ENCODE measurements at places on chromosomes 4 and X. TPM values are rescaled to one million over a fixed set of nuclear protein-coding genes. Genes with fewer than 3 reads are reported as not detected.

MAGEA9B gene
- total RNA-seq = not detected

DNA sequence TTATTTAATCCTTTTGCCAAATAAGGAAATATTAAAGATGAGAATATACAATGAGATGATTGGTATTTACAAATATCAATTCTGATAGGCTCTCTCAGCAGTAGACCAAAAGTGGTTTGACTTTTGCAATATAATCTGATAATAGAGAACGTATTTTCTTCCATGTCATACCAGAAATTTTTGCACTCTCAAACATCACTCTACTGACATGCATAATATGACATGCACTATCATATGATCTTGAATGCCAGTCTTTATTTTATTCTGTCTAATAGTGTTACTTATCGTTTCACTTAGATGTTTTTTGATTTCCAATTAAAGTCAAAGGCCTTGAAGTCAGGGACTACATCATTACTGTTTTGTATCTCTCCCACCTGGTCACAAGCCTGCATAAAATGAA is 259.2 kb downstream of the PCDH7 start:
- DNase-seq = no peak

CHRNA9 gene
- not detected for total RNA-seq

DNA sequence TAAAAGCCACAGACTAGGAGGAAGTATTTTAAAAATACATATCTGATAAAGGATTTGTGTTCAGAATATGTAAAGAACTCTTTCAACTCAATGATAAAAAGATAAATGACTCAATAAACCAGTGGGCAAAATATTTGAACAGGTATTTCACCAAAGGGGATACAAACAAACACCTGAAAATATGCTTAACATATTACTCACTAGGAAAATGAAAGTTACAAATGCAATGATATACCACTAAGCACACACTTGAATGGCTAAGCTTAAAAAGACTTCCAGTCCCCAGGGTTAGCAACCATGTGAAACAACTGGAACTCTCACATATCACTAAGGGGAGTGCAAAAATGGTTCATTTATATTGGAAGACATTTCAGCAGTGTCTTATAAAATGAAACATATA is 131.6 kb downstream of the SLIT2 start:
- no peak for DNase-seq

DNA sequence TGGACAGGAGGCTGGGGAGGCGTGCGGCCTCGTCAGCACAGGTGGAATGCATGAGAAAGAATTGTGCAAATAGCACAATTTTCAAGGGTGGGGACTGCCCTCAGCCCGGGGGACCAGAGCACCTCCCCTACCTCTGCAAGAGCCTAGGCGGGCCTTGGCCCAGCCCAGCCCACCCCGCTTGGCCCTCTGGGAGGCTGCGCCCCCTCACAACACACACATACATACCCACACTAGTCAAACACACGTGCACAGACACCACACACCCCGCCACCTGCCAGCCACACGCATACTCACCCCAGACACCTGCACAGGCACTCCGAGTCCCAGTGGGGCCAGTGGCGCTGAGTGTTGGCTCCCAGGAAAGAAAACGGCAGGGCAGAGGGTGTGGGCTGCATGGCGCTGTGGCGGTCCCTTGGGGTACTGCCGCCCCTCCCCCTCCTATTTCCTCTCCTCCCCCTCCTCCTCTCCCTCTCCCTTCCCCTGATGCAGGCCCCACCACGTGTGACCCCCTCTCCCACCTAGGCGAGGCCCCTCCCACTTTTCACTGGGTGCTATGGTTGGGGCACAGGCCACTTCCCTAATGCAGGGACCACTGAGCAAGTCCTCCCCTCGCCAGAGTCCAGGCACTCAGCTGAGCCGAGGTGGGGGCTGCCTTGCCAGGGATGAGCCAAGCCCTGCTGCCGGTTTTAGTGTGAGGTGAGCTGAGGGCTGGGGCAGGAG is 84.5 kb downstream of the FAM53A start:
- no peak for DNase-seq

TBC1D8B gene
- total RNA-seq = 14.5 TPM

GRCh38 chr4:143377611-143378099 is 41.0 kb downstream of the GAB1 start:
- no peak for DNase-seq

DNA sequence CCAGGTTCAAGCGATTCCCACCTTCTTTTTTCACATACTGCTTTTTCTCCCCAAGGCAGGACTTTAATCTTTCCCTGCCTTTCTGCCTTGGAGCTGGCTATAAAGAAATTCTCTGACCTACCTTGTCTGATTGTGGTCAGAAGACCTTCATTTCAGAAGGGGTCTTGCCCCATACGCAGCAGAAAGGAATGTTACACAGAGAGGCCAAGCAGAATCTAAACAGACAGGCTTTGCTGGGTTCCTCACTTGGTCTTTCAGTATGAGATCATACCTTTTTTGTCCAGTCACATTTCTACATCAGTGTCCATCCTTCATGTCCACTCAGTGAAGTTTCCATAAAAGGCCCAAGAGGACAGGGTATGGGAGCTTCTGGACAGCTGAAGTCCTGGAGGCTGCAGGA is 108.3 kb upstream of the RBPJ start:
- DNase-seq = no peak

GRCh38 chr4:156983366-156983765 is 11.8 kb upstream of the PDGFC start:
- no peak for DNase-seq

SLC2A9 gene
- 1.6 TPM for total RNA-seq

- no peak for DNase-seq
Measured at GRCh38 chr4:176189891-176190795, 5.2 kb downstream of the SPATA4 start.

GRCh38 chr4:123589301-123589700 is 192.7 kb downstream of the SPRY1 start:
- no peak for DNase-seq

DNA sequence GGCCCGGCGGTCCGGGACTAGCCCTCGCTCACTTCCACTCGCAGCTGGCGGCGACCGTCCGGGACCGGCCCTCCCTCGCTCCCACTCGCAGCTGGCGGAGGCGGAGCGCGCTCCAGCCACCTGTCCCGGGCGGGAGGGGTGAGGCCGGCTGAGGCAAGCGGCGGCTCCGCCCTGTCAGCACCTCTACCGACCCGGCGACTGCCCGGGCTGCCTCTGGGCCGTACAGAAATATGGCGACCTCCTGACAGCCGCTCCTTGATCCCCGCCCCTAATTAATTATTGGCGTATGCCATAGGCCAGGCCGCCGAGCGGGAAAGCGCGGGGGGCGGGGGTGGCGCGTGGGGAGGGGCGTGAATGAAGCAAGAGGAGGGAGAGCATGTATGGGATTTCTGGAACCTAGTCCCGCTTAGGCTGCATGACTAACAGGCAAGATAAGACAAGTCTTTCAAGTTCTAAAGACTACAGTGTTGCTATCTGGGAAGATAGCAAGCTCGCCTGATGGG is at the start of gene MORC4:
MORC4 (minus strand) TSS at position 200 of the 503 bp plus-strand sequence. CDS start 243 bp downstream, outside the sequence.
- DNase-seq = peak; percentile 88

GRCh38 chrX:14963447-14964236 is 90.4 kb downstream of the MOSPD2 start:
- no peak for DNase-seq

- no peak for DNase-seq
Measured at GRCh38 chr4:177494791-177495190, 52.6 kb upstream of the AGA start.

DNA sequence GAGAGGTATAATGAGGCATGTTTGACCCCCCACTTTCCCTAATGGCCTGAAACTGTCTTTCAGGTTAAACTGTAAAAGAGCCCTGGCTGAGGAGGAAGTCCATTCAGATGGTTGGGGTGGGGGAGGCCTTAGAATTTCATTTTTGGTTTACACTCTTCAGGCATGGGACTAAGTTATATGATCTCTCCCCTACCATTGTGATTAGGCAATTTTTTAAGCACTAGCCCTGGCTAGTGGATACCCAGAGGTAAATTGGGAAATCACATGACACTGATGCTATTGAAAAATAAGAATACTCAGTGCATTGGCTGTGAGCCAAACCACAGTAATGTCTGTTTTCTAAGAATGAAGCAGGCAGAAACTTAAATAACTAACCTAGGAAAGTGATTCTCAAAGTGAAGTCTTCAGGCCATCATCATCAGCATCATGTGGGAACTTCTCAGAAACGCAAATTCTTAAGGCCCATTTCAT is 149.7 kb downstream of the RRAGB start:
- DNase-seq = no peak

RBM46 gene
- not detected for total RNA-seq

CSAG3 gene
- total RNA-seq = not detected

DNA sequence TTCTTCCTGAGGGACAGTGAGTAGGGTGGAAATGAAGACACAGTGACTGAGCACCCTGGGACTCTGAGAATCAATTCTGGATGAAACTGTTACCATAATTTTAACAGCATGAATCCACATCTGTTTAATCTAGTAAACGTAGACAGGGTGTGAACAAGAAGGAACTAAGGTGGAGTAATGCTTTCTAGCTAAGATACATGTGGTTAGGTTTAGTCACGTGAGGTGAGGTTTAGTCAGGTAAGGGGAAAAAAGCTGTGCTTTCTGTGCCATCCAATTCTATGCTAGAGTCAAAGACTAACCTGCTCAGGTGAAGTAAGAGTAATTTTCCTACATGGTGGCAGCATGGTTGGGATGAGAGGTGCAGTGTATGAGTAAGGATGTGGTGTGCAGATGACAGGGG is 54.0 kb upstream of the C4orf54 start:
- no peak for DNase-seq

- peak; percentile 9 for DNase-seq
Measured at GRCh38 chr4:15385928-15386327, 41.9 kb upstream of the C1QTNF7 start.

ASMT gene
- total RNA-seq = not detected

- DNase-seq = peak; percentile 19
Measured at GRCh38 chr4:158895797-158896576, 127.2 kb downstream of the FNIP2 start.

GRCh38 chr4:23130845-23131244 is 438.1 kb downstream of the GBA3 start:
- no peak for DNase-seq

DNA sequence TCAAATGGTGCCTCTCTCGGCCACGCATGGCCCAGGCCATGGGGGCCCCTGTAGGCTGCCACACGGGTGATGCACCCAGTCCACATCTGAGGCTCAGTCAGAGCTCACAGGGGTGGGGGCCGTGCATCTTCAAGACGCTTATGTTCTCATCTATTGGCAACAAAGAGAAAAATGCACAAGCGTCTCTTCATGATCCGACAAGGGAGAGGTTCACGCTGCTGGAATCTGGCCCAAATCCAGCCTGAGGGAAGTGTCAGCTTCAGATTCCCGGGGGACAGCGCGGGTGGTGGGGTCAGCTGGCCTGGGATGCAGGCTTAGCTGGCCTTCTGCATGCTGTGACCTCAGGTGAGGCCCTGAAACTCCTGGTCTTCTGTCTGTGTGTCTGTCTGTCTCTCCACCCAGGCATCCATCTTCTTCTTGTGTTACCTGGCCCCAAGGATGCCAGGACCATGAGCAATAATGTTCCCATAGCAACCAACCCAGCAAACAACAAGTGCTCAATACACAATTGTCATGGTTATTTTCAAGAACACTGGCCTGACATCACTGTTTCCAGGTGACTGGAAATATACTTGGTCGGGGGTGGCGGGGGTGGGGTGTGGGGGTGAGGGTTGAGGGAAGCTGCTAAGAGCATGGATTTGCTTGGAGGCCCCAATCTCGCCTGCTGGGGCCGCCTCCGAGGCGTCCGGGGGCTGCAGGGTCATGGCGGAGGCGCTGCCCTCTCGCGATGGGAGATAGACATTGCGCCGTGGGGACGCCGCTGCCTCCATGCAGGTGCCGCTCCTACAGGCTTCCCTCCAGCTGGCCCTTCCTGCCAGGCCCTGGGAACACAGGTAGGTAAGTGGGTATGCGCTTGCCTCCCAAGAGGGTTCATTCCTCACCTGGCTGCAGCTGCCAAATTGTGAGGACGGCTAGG is 48.3 kb downstream of the ABLIM2 start:
- DNase-seq = no peak

MAGEE2 gene
- not detected for total RNA-seq

- no peak for DNase-seq
Measured at GRCh38 chr4:8533274-8533865, 46.8 kb upstream of the GPR78 start.

GRCh38 chr4:188023682-188024081 is 28.1 kb downstream of the ZFP42 start:
- no peak for DNase-seq

GRCh38 chr4:123593655-123594054 is 197.1 kb downstream of the SPRY1 start:
- no peak for DNase-seq

GRCh38 chr4:169510617-169511016 is 101.8 kb downstream of the NEK1 start:
- DNase-seq = no peak

ZNF157 gene
- total RNA-seq = not detected

CT45A2 gene
- total RNA-seq = not detected

GRCh38 chr4:3112201-3112600 is 37.7 kb downstream of the HTT start:
- no peak for DNase-seq

- DNase-seq = no peak
Measured at GRCh38 chr4:12359420-12359819, 930.7 kb upstream of the HS3ST1 start.

MAGEA12 gene
- total RNA-seq = not detected

Measured in body of pancreas (tissue), 4 donors.